ENCODE measurements at places on chromosomes 2 and 18.

GRCh38 chr2:14530506-14530905 lies 102.0 kb upstream of the LRATD1 start:
- DNase-seq: no peak

GRCh38 chr18:32770666-32771168 lies 2.1 kb downstream of the KLHL14 start:
- no peak for DNase-seq

- no peak for DNase-seq
Measured at GRCh38 chr2:127426501-127427354, 8.5 kb downstream of the PROC start.

DNA sequence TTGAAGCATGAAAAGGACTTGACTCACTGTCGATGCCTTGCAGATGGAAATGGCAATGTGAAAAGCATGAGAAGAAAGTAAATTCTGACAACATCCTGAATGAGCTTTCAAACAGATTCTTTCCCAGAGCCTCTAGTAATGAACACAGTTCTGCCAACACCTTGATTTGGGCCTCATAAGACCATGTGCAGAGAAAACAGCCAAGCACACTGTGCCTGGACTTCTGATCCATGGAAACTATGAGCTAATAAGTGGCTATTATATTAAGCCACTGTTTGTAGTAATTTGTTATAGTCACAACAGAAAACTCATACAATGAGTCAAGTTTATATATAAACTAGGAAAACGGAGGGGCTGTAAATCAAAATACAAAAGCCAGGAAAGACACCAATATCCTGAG lies 477.3 kb downstream of the MBD2 start:
- DNase-seq: no peak

GRCh38 chr2:127330753-127331152 lies 36.8 kb upstream of the ERCC3 start:
- DNase-seq: no peak

- no peak for DNase-seq
Measured at GRCh38 chr2:232567721-232568120, 17.2 kb downstream of the EIF4E2 start.

DNA sequence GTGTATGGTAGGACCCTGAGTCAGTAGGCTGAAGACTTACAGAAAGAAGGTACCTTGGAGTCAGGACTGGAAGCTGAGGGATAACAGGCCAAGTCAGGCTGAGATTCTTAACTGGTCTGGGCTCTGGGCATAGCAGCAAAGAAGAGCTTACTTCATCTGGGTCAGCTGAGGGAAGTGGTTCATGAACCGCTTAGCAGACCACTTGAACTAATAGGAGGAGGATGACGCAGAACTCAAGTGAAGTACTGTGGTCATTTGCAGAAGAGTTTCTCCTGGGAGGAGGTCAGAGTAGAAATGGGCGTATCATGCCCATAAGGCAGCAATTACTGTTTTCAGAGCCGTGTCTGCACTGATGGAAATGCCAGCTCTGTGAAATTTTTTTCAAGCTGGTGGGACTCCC lies 164.5 kb downstream of the LCLAT1 start:
- no peak for DNase-seq

GRCh38 chr18:64055019-64055418 lies 85.1 kb downstream of the SERPINB8 start:
- DNase-seq: no peak

DNA sequence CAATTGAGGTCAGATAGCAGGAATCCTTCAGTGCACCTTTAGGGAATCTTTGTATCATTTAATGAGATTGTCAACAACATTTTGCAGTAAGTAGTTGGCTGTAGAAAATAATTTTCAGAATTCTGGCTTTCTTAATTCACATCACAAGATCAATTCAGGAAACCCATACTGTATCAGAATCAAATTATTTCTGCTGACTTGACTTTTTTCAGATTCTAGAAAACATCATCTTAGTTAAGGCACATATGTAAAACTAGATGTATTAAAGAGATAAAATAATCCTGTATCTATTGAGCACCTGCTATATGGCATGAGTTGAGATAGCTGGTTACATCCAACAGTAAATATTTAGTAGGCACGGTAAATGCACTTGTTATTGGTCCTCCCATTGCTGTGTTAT lies 791.4 kb downstream of the TDRD15 start:
- no peak for DNase-seq

DNA sequence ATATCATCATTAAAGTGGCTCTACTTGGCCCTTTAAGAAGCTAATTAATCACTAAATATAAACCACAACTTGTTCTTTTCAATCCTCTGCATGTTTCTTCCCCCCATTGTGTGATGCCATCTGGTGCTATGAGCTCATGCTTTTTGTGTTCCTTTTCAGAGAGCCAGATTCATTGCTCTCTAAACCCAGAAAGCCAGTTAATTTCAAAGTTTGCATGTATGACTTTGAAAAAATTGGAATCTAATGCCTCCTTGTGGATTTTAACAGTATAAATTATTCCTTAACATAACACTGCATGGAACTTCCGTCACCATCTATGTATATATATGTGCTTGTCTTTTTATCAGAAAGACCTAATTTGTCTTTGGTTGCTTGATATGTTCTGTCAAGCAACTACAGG lies 31.1 kb downstream of the TMEM178A start:
- DNase-seq: no peak

DNA sequence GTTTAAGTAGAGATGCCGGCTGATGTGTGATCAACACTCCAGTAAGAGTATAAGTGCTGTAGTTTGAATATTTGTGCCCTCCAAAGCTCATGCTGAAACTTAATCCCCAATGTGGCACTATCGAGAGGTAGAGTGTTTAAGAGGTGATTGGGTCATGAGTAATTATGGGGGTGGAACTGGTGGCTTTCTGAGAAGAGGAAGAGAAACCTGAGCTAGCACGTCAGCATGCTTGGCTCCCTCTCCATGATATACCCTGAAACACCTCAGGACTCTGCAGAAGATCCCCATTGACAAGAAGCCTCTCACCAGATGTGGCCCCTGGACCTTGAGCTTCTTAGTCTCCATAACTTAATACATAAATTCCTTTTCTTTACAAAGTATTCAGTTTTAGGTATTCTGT lies 584.8 kb downstream of the TSN start:
- DNase-seq: no peak

DNA sequence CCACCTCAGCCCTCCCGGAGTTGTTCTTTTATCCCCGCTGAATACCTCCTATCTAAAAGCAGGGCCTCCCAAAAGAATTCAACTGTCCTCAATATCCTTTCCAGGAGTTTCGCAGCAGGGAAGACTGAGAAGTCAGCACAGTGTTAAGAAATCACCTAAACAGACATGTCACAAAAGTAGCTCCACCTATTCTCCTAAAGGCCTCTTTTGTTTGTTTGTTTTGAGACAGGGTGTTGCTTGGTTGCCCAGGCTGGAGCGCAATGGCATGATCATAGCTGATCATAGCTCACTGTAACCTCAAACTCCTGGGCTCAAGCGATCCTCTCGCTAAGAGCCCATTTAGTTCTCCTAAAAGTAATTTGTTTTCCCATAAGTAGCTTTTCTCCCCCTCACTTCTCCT lies 53.8 kb downstream of the TEX44 start:
- no peak for DNase-seq

Data from stimulated activated naive CD8-positive, alpha-beta T cell treated with anti-CD3 and anti-CD28 coated beads, Interleukin-15, amount 100 ng/mL, for 72 hours (primary cell).